BJ (cell line): ENCODE measurements at places on chromosomes 1 and 21. TPM values are rescaled to one million over a fixed set of nuclear protein-coding genes. Genes with fewer than 3 reads are reported as not detected.

DNA sequence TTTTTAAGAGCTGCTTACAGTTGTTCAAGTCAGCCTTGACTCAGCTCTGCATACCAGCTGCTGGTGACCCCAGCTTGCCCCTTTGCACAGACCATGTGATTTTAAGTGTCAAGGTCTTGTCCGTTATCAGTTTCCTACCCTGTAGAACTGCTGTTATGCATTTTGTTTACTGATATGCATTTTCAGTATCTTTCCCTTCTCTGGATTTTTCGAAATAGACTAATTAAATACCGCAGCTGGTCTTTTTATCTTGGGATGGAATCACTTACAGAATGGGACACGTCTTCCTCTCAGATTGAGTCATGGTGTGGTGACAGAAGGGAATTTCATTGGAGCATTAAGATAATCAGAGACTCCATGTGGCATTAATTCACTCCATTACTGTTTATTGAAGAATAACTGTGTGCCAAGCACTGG lies 145.6 kb downstream of the FMN2 start:
- DNase-seq: peak; percentile 64

DNA sequence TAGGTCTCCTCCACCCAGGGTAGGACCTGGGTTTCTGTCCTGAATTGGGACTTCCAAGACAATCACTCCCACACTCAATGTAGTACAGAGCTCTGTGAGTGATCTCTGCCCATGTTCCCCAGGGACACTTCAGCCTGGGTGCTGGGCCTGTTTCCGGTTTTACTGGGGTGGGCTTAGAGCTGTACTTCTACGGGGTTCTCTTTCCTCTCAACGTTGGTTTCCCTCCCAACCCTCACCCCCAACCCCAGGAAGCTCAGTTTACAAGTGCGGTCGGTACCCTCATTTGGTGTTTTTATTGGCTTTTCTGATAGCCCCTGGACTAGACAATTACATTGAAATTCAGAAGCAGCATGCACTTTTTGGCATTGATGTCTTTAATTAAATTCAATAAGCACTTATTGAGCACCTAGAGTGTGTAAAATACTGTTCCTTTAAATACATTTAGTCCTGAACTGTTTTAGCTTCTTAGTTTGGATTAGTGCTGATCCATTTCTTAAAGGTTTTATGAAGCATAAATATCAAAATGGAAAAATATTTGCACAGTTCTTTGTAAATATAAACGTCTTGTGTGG lies 542 bp upstream of the XPR1 start:
- no peak for DNase-seq

GRCh38 chr1:15329104-15329820 lies 80.4 kb upstream of the EFHD2 start:
- DNase-seq: no peak

DNA sequence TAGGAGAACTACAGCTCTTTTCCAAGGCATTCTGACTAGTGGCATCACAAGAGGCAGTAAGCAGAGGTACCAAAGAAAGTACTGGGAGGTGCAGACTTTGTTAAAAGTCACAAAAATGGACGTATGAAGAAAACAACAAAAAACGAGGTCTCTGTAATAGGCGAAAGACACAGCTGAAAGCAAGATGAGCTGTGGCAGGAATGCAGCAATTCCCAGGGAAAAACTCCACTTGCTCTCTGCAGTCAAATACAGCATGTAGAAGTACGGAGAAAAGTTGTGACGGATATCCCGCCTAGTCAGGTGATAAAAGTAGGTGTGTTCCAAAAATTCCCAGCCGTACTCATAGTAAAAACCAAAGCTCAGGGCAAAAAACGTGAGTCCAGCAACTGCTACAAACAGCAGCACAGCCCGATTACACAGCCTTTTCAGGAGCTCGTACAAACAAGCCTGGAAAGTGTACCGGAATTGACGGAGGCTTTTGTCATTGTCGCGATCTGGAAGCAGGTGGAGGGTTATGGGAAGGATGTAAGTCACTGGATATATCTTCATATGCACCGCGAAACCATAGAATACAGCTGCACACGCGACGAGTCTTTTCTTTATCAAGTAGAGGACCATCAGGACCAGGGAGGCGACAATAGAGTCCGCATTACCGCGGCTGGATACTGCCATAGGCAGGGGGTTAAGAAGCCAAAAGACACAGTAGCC lies 979 bp downstream of the PIGM start:
- DNase-seq: no peak

DNA sequence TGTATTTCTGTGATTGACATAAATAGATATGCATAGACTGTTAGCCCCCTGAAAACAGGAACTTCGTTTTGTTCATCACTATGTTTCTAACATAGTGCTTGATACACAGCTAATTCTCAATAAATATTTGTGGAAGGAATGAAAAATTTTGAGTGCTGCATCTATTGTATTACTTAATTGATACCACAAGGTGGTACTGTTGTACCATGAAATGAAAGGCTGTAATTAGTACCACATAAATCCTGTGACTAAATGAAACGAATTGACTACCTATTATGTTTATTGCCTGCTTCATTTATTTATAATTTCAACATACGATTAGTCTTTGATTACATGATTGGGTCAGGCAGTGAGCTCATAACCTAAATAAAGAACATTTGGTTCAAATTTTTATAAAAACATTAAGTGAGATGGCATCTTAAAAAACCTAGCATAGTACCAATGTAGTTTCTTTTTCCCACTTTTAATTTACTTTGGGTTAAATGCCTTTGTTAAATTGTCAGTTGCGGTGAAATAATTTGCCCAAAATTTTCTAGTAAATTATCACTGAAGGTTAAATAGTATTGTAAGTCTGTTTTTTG lies 15.0 kb upstream of the TGFB2 start:
- DNase-seq: no peak

GRCh38 chr1:94358630-94359599 lies 59.3 kb upstream of the ABCD3 start:
- DNase-seq: no peak

DNA sequence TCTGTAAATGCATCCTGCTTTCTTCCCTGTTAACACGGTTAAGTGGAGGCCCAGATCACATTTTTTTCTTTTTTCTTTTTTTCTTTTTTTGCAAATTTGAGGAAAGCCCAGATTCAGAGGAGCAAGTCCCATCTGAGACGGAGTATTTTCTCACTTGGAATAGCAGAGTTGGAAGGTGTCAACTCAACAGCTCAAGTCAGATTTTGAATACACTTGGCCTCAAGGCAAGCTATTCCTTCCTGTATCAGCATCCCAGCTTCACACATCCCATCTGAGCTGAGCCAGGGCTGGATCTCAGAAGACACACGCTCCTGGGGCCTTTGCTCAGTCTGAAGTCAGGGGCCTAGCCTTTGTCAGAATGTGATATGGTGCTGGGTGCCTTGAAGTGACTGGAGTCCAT lies 11.5 kb upstream of the TNR start:
- DNase-seq: no peak

DNA sequence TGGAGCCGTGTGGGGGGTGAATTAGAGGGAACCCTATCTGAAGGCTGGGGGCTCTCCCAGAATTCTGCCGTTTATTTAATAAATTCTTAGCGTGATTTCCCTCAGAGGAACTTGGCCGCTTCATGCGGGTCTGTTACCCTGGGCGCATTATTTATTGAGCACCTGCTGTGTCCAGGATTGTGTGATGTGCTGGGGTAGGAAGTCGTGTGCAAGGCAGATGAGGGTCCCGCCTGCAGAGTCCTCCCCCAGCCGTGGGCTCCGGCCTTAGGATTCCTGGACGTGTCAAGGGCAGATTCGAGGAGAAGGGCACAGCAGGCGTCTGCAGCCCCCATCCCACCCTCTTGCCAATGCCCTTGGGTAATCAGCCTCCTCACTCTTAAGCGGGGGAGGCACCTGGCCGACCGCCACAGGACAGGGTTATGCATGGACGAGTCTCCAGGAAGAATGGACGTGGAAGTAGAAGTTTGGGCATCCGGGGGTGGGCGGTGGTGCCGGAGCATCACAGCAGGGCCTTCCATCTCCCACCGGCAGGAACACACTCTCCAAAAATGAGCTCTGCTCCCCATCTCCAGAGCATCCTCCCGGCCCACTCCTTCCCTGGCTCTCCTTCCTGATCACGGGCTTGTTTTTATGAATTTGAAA lies 233.3 kb upstream of the C1orf174 start:
- no peak for DNase-seq

- no peak for DNase-seq
These were observed 106.3 kb downstream of the EBNA1BP2 start for GRCh38 chr1:43065616-43066399.

DNA sequence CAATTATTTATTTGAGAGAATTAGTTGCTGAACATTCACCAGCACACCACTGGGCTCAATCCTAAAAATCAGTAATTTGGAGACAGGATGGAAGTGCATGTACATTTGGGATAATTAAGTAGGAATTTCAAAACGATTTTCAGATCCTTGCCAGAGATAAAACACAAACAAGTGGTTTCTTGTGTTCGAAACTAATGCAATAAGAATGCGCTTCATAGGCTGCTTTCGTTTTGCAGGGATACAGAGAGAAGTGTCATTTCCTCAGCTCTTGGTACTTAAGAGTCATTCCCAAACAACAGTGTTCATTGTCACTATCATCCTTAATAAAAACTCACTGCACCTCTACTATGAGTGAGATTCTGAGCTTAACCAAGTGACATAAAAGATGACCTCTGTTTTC lies 20.6 kb upstream of the USP24 start:
- peak; percentile 83 for DNase-seq

GRCh38 chr1:213852107-213852506 lies 135.7 kb upstream of the PROX1 start:
- no peak for DNase-seq

- no peak for DNase-seq
These were observed 102.3 kb upstream of the TIAM1 start for GRCh38 chr21:31446226-31446855.

GRCh38 chr1:9651565-9652378 lies at the start of gene PIK3CD:
Gene PIK3CD, plus strand, starts transcription at chr1:9651731. Its CDS starts 58,725 bp downstream, at chr1:9710456.
- no peak for DNase-seq

DNA sequence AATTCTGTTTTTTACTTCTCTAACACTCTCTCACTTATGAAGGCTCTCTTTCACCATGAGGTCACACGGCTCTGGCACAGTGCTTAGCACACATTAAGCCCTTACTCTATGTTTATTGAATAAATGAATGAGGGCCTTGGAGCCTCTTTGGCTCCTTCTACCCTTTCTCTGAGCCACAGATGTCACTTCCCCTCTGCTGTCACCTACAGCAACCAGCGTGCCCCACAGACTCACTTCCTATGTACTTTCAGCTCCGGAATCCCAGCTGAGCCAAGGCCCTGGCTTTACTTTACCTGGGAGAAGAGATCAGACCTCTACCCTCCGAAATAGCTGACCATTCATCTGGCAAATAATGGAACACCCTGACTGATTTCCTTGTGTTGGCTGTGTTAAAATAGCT lies 53.7 kb upstream of the HMCN1 start:
- DNase-seq: no peak

DNA sequence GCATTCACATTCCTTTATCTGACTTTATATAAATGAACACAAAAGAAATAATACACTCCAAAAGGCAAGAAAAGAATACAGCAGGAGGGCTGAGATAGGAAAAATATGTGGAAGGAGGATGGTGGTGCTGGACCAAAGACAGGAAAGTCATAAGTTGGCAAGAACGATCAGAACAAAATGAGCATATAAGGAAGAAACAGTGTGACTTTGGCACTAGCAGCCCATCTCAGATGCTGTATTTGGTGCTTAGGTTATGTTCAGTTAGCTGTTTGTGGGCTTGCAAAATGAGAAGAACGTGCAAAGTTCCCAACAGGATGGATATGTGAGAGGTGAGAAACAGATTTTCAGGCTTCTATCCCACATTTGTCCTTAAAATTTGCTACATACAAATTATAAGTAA lies 719.8 kb upstream of the ADGRL4 start:
- no peak for DNase-seq

DNA sequence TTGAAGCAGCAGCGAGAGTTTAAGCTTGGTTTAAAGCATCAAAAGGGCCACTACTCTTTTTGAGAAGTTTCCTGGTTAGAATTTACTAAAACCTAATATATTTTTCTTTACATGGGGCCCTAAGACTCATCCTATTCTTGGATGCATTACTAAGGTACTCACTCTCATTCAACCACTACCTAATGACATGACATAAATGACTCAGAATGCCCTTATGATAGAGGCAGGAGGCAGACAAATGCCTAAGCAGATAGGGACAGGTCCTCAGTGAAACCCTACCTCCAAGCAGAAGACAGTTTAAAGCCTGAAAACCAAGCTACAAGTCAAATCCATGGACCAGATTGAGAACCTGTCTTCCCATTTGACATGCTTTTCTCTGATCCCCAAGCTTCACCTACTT lies 34.3 kb upstream of the SLC35A3 start:
- DNase-seq: no peak

- DNase-seq: no peak
These were observed 4.9 kb downstream of the SPTA1 start for GRCh38 chr1:158681606-158682005.

DNA sequence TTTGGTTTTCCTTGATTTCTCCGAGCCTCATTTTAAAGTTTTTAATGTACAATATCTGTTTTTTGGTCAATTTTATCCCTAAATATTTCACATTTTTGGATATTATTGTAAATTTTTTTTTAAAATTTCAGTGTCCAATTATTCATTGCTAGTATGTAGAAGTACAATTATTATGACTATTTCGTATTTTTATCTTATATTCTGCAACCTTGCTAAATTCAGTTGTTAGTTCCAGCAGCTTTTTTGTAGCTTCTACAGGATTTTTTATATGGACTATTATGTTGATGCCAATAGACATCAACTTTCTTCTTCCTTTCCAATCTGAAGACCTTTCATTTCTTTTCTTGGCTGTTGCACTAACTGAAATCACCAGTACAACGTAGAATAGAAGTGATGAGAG lies 4.1 kb upstream of the PLA2G2F start:
- DNase-seq: no peak

GRCh38 chr1:164583835-164584539 lies 25.0 kb downstream of the PBX1 start:
- DNase-seq: no peak

- no peak for DNase-seq
These were observed at the start of gene TNFRSF18 for GRCh38 chr1:1206376-1206965. Gene TNFRSF18, minus strand, starts transcription at chr1:1206592. Its CDS starts 21 bp downstream, at chr1:1206571.

DNA sequence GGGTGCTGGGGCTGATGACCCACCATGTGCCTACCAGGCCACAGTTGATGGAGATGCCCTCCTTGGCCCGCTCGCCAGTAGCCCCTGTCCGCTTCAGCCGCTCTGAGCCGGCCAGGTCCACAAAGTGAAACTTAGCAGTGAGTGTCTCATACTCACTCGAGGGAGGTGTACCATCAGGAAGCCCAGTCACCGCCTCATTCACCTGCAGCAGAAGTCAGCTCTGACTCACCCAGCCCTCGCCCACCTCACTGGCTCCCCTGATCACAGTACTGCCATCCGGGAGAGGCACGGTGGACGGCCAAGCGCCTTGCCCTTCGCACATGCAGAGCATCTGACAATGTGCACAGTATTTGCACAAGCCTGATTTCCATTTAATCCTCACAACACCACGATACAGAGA lies 18.8 kb downstream of the KIF21B start:
- no peak for DNase-seq

The MATN1 gene
- 0.02 and 0.13 TPM in 2 replicates for polyA plus RNA-seq

The OVAAL gene
- polyA plus RNA-seq: 0.05 TPM in 1 of 2 replicates, not detected in the other

The SERPINC1 gene
- polyA plus RNA-seq: 0.05 and 0.16 TPM in 2 replicates

The PTCH2 gene
- polyA plus RNA-seq: 0.12 and 0.17 TPM in 2 replicates

The TSACC gene
- polyA plus RNA-seq: 0.52 and 0.59 TPM in 2 replicates

The CFAP45 gene
- 0.56 TPM in 2 replicates for polyA plus RNA-seq

The PDC gene
- polyA plus RNA-seq: 0.29 TPM in 1 of 2 replicates, not detected in the other

The TAS1R1 gene
- polyA plus RNA-seq: 0.16 and 0.25 TPM in 2 replicates

The ZNF691 gene
- polyA plus RNA-seq: 4.8 and 5.6 TPM in 2 replicates

The HENMT1 gene
- polyA plus RNA-seq: 2.2 and 3.9 TPM in 2 replicates

The HFM1 gene
- polyA plus RNA-seq: not detected in 2 replicates

The MAP10 gene
- 0.52 and 0.81 TPM in 2 replicates for polyA plus RNA-seq

The NOS1AP gene
- 0.39 and 0.50 TPM in 2 replicates for polyA plus RNA-seq

The SPRR2F gene
- polyA plus RNA-seq: not detected in 2 replicates

The SAMD13 gene
- polyA plus RNA-seq: 0.20 and 0.43 TPM in 2 replicates

The ST6GALNAC5 gene
- polyA plus RNA-seq: 0.80 and 3.0 TPM in 2 replicates

The HSD3B2 gene
- not detected in 2 replicates for polyA plus RNA-seq
